IPS-NIHi11 (cell line): ENCODE measurements at places on chromosomes 6 and 20.

- peak; percentile 14 for DNase-seq
Observed at GRCh38 chr20:39960522-39961428, 728.3 kb downstream of the MAFB start.

DNA sequence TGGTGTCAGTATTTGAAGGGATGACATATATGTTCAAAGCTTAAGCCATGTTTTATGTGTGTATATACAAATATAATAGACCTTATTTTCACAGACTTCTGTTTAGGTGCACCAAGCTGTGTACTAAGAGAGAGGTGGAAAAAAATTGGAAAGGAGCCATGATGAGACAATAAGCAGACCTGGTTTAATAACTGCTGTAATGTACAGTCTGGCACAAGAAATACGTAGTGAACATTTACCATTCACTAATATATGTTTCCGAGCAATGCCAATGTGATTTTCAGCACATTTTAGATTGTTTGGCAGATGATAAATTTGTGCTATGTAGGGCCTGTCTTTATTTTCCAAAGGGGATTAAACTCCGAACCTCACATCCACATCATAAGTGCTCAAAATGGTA, 116.3 kb downstream of the KHDC1L start:
- DNase-seq, result no peak

GRCh38 chr20:47667531-47668312, 117.6 kb downstream of the SULF2 start:
- no peak for DNase-seq

DNA sequence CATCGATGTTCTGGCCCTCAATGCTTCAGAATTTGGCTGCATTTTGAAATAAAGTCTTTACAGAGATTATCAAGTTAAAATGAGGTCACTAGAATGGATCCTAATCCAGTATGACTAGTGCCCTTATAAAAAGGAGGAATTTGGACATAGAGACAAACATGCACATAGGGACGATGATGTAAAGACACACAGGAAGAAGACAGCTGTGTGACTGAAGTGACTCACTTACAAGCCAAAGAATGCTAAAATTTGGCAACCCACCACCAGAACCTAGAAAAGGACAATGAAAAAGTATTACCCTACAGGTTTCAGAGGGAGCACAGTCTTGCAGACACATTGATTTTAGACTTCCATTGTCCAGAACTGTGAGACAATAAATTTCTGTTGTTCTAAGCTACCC, 322.8 kb upstream of the GJE1 start:
- DNase-seq, result no peak

GRCh38 chr6:166626177-166627032, 646 bp downstream of the RPS6KA2 start:
- peak; percentile 67 for DNase-seq

DNA sequence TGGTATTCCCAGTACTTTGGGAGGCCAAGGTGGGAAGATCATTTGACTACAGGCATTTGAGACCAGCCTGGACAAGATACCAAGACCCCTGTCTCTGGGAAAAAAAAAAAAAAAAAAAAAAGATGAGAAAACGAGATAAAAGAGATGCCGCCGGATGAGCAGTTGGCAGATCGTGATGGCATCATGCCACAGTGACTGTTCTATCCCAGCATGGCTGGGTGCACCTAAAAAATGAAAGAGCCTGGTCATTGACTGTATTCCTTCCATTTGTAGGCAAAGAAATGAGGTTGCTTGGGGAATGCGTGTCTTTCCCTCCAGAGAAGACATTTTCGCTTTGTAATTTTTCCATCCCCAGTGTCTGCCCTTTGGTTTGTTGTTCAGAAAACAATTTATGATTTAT, 12.9 kb downstream of the AKAP12 start:
- DNase-seq, result no peak

GRCh38 chr6:126716826-126717509, 377.1 kb downstream of the CENPW start:
- DNase-seq, result peak; percentile 17

DNA sequence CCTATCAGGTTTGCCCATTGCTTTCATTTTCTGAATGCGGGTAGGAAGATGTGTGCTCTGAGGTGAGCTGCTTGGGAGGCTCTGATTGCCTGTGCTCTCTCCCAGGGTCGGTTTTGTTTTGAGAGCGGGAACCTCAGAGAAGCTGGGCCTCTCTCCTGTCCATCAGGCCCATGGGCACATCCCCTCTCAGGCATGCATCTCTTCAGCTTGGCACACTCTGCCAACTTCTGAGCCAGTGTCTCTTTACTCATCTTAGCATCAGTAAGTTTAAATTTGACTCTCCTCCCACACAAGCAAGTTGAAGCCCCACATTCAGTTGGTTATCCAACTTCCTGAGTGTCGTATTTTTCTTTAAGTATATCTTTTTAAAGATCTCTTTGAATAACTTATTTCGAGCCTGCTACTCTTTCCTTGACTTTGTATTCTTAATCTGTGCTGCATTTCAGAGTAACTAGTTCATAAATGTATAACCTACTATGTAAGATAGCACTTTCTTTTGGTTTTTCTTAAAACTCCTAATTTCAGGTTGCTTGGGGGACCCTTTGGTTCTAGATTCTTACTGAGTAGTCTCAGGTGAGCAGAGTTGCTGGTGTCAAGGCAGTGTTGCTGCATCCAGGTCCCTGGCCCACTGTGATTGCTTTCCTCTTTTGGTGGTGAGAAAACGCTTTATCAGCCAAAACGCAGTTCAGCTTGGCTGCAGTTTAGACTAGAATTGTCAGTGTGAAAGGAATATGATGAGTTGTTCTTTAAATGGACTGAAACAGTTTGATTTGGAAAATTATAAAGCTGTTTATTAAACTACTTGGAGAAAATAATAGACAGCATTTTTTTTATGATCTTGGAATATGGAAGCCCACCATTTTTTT, 54.8 kb downstream of the SNX9 start:
- no peak for DNase-seq

GRCh38 chr20:36105711-36106226, 48.8 kb upstream of the EPB41L1 start:
- no peak for DNase-seq
